NCI-H2171 (cell line): ENCODE measurements at places on chromosomes 5 and 9.

GRCh38 chr5:146151970-146152369 lies 30.5 kb downstream of the LARS1 start:
- DNase-seq, result no peak

- DNase-seq, result peak; percentile 41
These were observed 10.6 kb downstream of the PRR7 start for GRCh38 chr5:177456976-177457851.

DNA sequence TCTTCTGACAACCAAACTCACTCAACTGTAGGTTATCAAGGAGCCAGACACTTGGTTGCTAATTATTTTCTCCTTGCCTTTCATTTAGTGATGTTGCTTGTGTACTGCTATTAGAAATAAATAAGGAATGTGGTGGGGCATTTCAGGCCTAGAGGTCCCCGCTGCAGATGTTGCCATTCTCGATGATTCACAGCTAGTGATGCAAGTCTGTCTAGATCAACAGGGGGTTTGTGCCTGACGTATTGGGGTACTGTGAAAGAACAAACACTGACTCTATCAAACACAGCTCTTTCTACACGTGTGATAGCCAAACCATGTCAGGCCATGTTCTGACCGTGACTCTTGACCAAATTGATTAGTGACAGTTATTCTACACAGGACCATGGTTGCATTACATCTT lies 144.7 kb downstream of the OSTF1 start:
- DNase-seq, result no peak

DNA sequence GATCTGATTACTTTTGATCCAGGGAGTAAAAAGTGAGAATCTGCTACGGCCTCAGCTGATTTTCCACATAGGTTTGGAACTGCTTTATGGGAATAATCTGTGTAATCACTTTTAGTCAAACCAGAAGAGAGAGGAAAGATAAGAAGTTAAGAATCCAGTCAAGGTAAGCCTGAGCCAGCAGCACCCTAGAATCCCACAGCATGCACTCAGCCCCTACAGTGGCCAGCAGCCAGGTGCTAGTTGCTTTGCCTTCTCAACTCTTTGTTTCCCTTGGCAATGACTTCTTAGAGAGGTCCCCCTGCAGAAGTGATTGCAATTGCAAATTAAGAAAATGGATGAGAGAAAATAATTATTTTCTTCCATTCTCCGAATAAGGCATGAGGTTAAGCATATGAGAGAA lies 59.7 kb upstream of the TMED7 start:
- DNase-seq, result no peak

DNA sequence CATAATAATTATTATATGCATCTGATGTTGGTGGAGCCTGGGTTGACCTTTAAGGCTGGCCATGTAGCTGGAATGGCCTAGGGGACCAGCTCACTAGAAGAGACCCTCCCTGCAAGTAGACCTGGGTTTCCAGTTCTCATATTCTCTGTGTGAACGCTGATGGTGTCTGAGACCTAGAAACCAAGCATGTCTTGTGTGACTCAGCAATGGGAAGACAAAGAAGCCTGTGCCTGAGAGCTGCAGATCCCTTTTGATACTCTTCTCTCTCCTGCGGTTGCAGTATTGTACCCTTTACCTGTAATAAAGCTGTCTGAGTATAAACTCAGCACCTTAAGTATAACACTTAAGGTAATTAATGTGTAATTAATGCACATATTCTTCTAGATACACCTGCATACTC lies 22.2 kb downstream of the C9orf152 start:
- DNase-seq, result no peak

GRCh38 chr5:160152287-160152686 lies 33.0 kb upstream of the PWWP2A start:
- DNase-seq, result no peak

GRCh38 chr9:101315112-101315450 lies 69.7 kb downstream of the BAAT start:
- DNase-seq, result no peak

DNA sequence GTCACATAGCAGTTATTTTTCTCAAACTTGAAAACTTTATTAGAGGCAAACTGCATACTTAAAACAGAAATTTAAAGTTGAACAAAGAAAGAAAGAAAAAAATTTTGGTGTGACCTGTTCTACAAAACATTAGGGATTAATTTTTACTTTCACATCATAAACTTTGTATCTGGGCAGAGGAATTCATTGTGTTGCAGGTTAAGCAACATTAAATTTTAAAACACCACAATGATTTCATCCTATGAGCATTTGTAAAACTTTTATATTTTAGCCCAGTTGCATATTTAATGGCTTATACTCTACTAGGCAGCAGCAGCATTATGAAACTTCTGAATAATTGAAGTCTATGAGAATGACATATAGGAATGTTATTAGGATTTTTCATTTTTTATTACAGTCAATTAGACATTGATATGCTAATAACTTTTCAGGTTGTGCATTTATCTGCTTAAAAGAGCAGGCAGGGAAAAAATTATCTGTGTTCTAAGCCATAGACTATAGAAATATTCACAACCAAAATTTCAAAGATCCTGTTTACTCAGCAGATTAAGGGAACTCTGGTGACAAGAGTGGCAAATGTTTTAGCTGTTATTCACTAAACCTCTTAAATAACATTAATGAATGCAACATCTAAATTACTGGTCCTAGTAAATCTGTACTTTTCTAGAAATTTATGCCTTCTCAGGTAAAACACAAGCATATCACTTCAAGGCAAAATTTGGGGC lies 1088.5 kb upstream of the CDH6 start:
- DNase-seq, result no peak

DNA sequence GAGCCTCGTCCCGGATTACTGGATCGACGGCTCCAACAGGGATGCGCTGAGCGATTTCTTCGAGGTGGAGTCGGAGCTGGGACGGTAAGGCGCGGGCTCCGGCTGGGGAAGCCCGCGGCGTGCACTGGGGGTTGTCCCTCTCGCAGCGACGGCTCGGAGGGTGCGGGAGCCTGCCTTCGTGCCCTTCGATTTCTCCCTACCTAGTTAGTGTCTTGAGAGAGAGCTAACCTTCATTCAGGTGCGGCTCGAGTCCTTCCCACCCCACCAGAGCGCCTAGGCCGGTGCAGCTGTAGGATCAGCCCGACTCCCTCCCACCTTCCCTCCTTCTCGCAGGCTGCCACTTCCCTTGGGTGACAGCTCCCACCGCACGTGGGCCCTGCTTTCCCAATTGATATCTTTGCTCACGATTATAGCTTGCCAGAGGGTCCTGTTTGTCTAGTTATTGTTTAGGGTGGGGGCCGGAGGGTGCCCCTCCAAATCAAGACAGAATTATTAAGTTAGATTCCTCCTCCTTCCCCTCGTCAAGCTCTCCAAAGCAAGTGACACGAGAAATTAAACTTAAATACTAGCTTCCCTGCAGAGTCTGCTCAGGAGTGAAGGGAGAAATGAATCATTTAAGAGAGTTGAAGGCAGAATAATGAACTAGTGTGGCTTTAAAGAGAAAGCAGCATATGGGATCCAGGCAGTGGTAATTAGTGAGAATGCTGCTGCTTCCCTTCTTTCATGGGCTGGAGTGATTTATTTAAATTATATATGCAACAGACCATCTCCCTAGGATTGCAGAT lies 569 bp downstream of the CAMK4 start:
- peak; percentile 26 for DNase-seq

DNA sequence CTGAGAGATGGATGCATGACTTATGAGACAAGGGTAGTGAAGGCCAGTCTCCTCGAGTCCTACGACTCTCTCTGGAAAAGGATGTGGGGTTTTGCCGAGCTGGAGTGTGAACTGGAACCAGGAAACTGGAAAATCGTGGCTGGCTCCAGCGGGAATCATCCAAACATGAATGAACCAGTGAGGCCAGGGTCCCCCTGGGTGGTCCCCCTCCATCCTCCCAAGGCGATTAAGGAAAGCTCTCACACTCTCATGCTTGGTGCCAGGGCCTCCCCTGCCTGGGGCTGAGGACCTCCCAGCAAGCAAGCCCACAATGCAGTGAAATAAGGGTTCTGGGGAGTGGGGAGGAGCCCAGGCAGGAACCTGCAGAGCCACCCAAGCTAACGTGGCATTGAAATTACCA lies 9.6 kb upstream of the AMBP start:
- no peak for DNase-seq

DNA sequence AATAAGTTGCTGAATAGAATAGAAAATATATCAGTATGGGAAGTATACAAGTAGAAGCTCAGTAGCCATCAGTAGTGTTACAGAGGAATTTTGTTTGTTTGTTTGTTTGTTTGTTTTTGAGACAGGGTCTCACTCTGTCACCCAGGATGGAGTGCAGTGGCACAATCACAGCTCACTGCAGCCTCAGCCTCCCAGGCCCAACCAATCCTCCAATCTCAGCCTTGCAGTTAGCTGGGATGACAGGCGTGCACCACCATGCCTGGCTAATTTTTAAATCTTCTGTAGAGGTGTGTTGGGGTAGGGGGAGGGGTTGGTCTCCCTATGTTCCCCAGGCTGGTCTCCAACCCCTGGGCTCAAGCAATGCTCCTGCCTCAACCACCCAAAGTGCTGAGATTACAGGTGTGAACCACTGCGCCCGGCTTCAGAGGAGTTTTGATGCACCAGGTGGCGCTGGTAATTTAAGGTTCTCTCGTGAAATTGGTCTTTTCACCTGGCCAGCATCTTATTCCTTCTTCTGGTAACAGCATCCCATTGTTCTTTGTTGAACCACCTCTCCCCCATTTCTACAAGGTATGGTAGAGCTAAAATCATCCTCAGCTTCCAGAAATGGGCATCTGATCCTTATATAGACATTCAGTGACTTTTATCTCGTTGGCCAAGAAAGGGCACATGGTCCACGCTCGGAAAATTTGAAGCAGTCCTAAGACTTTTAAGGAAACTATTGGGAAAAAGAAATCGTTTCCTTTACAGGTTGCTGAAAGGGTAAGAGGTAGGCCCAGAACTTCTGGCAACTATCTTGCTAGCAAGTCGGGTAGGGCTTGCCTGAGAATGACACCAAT lies 157.1 kb downstream of the ARRDC3 start:
- no peak for DNase-seq

GRCh38 chr9:117101008-117101407 lies 313.8 kb downstream of the ASTN2 start:
- no peak for DNase-seq

GRCh38 chr5:158382473-158382872 lies 523.5 kb upstream of the CLINT1 start:
- DNase-seq, result no peak

DNA sequence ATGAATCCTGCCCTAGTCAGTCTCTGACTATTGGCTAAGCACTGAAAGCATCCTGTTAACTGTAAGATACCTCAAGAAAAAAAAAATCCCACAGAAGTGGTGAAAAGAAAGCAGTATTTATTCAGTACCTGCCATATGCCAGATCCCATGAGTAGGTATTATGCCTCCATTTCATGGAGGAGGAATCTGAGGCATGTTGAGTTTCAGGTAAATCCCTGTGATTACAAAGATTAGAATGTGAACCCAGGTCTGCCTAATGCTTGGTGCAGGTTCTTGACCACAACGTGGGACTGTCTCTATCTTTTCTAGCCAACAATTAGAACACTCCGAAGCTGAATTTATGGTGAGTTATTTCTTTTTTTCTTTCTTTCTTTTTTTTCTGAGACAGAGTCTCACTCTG lies 30.9 kb downstream of the SH3RF2 start:
- no peak for DNase-seq

DNA sequence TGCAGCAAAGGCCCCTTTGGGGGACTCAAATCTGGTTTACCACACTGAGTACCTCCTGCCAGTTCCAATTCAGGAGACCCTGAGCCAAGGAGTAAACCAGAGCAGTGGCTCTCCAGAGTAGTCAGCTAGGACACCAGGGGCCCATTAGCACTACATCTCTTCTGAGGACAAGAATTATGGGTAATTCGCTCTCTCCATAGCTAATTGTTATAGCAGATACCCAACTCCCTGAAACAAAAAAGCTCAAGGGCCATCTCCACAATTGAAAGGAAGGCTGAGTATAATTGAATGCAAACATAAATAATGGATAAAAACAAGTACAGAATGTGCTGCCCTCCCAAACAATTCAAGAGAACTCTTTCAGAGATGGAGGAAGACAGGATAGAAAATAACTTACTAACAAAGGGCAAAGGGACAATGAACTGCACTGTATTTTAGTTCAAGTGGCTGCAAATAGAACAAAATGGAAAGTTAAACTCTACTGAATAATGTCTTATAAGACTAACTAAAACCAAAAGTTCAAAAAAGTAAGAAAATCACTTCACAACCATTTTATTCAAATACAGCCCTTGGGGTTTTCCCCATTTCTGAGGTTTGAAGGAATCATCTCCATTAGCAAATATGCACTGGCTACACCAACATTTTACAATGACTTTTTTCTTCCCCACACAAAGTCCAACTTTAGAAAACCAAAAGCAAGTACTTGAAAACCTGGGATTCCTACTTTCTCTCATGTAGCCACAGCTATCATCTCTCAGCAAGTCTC lies 118.8 kb downstream of the SIL1 start:
- DNase-seq, result no peak

DNA sequence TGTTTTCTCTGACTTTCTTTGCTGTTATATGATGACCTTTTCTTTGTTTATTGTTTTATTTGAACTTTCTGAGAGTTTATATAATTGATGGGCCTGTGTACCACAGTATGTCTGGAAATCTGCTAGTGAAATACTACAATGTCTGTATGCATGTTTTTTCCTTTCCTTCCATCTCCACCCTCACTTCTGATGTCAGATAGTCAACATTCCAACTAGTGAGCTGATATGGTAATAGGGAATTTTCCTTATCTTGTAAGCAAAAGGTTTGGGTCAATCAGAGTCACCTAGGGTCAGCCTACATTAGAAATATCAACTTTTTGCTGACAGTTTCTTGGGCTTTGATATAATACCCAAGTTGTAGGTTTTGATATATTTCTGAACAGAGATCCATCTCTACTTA lies 103.2 kb downstream of the MAT2B start:
- no peak for DNase-seq

DNA sequence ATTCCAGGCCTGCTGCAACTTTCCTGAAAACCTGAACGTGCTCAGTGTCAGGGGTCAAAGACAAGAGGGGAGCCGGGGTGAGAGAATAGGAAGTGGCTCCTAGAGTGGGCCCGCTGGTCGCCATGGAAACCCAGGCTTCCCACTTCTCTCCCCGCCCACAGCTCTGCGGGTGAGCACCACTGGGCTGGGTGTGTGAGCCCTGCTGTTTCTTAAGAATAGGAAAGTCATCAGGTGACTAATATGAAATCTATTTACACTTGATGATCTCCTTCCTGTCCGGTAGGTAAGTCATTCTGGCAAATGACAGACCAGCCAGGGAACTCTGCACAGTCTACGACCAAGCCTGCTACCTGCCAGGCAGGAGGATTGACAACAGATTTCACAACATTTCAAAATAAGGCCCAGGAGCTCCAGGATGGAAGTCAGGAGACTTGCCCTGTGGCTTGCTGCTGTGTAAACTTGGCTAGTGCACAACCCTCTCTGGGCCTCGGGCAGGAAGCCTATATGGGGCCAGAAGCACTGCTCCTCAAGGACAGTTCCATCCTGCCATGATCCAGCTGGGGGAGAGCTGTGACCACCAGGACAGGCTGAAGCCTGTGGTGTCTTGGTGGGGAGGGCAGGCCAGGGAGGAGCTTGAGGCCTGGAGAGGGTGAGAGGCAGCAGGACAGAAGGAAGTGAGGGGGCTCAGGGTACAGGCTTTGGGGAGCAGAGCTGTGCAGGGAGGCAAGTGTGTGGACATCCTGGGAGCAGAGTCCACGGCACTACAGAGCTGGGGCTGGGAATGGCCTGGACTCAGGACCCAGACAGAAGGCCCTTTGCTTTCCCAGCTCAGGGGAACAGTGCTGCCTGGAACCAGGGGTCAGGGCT lies 60.6 kb downstream of the SHB start:
- DNase-seq, result no peak
